ENCODE measurements at places on chromosomes 16 and 17.
A peak's percentile ranks its signal among the peaks of the same experiment; 100 is the strongest.

DNA sequence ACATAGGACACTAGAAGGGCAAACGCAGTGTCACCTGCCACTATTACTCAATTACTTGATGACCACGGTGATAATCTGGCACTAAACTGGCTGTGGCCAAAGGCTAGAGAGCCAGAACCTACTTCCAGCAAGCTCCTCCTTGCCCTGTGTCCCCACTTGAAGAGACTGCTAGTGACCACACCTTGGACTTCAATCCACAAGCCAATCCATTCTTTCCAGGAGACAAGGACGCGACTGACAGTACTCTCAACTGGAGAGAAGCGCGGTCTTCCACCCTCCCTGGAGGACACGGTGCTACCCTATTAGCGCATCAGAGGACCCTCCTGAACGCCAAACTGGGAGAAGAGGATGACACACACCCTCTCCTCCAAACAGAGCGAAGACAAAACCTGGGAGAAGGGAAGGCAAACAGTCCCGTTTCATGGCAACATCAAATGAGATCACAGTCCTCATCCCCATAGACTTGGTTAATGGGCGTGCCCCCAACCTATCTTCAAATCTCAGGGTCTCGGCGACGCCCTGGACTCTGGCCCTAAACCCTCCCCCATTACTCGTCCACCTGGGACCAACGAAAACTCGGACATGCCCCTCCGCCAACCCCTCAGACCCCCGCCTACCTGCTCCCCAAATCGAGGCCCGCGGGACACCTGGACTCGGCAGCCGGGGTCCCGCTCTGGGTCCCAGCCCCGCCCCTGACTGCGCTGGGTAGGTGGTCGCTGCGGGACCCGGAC is 508 bp downstream of the FLCN start:
- peak; percentile 20 for DNase-seq

GRCh38 chr16:81451753-81452680 is 7.4 kb downstream of the CMIP start:
- DNase-seq: peak; percentile 62

GRCh38 chr17:5793899-5794298 is 209.6 kb upstream of the NLRP1 start:
- no peak for DNase-seq

DNA sequence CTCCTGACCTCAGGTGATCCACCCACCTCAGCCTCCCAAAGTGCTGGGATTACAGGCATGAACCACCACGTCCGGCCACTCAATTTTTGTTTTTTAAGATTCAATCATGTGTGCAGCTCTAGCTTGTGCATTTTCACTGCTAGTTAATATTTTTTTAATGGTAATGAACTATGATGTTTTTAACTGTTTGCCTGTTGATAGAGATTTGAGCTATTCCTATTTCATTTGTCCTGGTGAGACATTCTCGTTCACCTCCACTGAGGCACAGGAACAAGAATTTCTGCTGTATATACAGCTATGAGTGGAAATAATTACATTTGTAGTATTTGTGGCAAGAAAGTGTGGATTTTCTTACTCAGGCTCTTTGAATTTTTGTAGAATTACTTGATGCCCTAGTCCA is 137.7 kb upstream of the MYOCD start:
- DNase-seq: no peak

DNA sequence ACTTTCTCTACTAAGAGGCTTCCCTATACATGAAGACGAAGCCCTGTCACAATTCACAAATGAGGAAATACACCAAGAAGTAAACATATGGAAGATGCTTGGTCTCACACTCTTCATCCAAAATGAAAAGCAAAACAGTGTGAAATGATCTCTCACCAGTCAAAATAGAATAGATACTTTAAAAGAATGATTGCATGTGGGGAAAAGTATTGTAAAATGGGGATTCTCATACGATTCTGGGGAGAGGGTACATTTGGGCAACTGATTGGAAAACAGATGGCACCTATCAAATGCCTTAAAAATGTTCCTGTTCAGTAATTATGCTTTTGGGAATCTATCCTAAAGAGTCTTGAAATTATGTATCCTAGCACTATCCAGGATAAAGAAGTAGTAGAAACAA is 78.1 kb downstream of the ASIC2 start:
- no peak for DNase-seq

DNA sequence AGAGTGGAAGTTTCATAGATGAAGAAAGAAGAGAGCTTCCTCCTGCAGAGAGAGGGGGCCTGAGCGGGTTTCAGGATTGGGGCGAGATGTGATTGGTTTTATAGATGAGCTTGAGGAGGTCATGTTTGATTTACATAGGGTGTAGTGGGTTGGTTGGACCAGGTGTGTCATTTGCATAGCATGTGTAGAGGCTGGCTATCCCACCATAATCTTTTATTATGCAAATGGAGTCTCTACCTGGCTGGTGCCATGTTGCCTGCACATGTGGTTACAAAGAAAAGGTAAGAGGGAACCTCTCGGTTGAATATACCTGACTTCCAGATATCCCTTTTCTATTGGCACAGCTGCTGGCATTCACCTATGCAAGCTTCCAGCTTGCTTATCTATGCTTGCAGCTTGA is 228.1 kb downstream of the BCAS3 start:
- DNase-seq: no peak

Measured in HT-29 (cell line).